ENCODE measurements at places on chromosomes 3 and 15.

DNA sequence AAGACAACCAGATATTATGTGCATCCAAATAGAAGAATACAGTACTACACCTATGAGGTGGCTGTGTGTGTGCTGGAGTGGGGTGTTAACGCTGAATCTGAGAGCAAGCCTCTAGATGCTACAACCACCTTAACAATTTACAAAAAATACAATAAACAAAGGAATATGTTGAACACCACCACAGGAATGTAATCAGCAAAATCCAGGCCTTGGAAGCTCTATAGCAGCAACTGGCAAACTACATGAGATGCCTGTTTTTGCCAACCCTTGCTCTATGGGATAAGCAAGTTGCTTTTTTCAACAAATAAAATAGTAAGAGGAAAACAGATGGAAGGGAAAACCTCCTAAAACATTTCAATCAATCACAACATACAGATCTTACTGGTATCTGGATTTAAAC is 23.9 kb downstream of the SLTM start:
- no peak for DNase-seq

DNA sequence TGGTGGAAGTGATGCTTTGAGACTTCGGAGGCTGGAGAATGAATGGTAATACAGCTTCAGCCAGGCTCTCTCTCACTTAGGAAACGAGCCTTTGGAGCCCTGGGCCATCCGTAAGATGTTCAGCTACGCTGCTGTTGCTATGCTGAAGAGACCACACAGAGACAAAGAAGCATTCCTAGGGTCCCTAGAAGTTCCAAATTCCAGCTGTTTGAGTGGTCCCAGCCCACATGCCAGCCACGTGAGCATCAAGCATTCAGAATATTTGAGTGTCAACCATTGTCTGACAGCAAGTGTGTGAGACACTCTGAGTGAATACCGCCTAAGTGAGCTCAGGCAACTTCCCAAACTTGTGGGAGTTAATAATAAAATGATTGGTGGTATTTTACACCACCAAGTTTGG is 212.9 kb downstream of the CD47 start:
- no peak for DNase-seq

DNA sequence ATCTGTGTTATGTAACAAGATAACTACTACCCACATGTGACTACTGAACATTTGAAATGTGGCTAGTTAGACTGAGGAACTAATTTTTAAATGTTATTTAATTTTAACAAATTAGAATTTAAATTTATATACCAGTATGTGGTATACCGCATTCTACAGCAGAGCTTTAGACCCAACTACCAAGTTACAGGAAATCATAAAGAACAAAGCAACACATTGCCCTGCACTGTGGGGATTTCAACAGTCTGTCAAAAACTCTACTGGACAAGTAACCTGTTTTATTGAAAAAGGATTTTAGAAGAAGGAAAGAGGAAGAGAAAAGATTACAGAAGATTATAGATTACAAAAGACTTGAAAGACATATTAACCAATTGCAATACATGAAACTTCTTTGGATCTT is 64.9 kb downstream of the DPH6 start:
- no peak for DNase-seq

DNA sequence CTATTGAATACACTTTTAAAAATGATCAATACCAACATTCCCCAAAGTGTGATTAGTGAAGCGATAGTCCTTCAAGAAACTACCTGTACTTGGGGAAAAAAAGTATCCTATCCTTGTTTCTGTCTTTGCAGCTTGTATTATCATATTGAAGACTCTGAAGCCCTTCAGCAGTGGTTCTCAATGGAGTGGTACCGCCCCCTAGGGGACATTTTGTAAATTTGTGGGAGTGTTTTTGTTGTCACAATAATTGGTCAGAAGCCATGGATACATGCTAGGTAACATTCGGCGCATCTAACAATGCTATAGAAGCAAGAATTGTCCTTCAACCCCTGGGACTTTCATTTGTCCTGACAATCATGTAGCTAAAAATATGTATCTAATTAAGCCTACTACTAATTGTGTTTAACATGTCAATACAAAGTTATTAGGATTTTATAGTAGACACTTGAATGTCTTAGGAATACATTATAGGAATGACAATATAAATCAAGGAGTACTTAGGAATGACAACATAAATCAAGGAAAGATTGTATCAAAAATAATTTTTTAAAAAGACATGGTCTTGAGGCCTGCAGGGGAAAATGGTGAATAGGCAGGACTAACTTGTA is 53.7 kb downstream of the NMD3 start:
- DNase-seq, result peak; percentile 27

DNA sequence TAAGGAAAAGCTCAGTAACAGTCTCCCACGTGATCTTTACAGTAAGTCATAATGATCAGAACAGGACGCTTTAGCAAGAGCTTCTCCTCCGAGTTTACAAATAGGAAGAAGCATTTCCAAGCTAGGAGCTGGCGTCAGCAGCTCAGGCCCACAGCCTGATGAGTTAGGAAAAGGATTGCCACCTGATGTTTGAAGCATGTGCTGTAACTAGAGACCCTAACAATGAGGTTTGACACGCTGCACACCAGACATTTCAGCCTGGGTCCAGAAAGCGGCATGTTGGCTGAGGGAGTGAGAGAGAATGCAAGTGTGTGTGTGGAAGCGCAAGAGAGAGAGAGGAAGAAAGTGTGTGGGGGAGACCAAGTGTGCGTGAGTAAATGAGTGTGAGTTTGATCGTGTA is 47.3 kb downstream of the TLE3 start:
- DNase-seq, result no peak
